ENCODE measurements at places on chromosomes 7 and 10. TPM values are rescaled to one million over a fixed set of nuclear protein-coding genes. Genes with fewer than 3 reads are reported as not detected.

GRCh38 chr7:36692456-36692855 lies 31.8 kb downstream of the AOAH start:
- DNase-seq, result no peak
- H3K27me3 ChIP-seq, result no peaks in the 10 kb centered on the region
- peaks cover 40% of the 10 kb centered on the region for H3K4me1 ChIP-seq
- H3K36me3 ChIP-seq, result no peaks in the 10 kb centered on the region

DNA sequence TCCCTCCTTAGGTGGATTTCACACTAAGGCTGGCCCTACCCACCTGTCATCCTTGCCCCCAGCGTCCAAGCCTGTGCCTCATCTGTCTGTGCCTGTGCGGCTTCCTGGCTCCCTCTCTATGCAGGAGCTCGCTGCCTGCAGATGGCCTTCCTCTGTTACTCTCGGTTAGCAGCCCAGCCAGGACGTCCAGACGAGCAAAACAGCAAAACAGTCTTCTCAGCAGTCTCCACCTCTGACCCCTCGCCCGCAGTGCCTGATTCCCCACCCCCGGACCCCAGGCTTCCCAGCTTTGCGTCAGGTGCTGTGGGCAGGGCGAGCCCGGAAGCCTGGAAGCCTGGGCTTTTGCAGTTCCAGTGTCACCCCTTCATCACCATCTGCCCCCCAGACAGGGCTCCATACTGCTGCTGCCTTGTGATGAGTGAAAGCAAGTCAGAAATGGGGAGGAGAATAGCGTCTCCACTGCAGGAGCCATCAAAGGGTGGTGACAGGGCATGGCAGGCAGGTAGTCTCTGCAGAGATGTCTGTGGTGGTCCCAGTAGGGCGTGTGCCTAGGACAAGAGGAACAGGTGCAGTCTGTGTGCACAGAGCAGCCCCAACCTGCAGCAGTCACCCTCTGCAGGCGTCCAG lies 88.5 kb downstream of the ADCY1 start:
- no peaks in the 10 kb centered on the region for H3K27me3 ChIP-seq
- H3K4me3 ChIP-seq, result no peak overlapping the region
- H3K36me3 ChIP-seq, result no peaks in the 10 kb centered on the region
- no peaks in the 10 kb centered on the region for H3K4me1 ChIP-seq

DNA sequence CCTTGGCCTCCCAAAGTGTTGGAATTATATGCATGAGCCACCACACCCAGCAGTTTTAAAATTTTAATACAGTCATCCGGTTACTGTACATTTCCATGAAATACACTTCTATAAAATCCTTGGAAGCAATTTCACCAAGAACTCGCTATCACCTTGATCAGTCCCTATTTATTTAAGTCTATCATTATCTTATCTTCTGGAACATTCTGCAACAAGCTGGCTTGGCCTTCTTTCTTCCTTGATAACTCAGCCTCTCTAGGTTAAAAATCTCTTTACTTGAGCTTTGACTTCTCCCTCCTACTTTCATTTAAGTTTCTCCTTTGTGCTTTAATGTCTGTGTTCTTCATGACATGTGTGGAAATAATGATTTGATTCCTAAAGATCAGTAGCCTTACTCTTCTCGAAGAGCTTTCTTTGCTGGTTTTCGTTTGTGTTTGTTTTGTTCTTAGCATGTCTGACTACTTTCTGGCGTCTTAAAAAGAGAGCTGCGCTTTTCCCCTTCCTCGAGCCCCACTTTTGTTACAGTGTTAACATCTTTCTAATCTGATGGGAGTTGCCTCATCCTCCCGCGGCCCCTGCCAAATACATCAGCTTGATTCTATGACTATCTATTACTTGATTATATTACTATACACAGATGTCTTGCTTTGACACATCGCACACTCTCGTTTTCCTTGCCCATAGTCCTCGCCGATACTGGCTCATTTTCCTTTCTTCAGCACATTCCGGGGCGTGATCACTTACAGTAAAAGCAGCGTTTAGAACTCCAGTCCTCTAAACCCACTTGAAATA lies 11.1 kb upstream of the CALML5 start:
- H3K27me3 ChIP-seq, result no peaks in the 10 kb centered on the region
- DNase-seq, result no peak
- no peaks in the 10 kb centered on the region for H3K36me3 ChIP-seq
- no peak overlapping the region for H3K27ac ChIP-seq
- peaks cover 8% of the 10 kb centered on the region for H3K4me1 ChIP-seq

SH2D4B gene
- 0.36 TPM for total RNA-seq
